ENCODE measurements at places on chromosomes 6 and 20.

GRCh38 chr6:168967281-168967925 is 286.2 kb downstream of the THBS2 start:
- no peak for DNase-seq

- no peak for DNase-seq
These were observed 480.2 kb upstream of the SPTLC3 start for GRCh38 chr20:12528591-12529041.

DNA sequence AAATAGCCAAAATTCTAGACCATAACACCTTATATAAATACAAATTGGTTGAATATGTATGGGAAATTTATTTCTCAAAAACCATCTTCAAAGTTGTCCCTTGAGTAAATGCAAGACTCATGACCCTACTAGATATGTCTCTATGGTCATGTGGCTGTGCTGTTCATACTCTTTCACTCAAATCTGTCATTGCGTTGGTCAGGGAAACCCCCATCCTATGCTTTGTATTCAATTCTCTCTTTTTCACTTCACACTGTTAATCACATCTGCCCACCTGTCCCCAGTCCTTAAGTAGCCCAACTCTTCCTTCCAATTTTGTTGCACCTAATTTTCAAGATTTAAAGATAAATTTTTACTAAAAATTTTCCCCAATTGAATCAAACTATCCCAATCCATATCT is 51.0 kb downstream of the RPS12 start:
- no peak for DNase-seq

DNA sequence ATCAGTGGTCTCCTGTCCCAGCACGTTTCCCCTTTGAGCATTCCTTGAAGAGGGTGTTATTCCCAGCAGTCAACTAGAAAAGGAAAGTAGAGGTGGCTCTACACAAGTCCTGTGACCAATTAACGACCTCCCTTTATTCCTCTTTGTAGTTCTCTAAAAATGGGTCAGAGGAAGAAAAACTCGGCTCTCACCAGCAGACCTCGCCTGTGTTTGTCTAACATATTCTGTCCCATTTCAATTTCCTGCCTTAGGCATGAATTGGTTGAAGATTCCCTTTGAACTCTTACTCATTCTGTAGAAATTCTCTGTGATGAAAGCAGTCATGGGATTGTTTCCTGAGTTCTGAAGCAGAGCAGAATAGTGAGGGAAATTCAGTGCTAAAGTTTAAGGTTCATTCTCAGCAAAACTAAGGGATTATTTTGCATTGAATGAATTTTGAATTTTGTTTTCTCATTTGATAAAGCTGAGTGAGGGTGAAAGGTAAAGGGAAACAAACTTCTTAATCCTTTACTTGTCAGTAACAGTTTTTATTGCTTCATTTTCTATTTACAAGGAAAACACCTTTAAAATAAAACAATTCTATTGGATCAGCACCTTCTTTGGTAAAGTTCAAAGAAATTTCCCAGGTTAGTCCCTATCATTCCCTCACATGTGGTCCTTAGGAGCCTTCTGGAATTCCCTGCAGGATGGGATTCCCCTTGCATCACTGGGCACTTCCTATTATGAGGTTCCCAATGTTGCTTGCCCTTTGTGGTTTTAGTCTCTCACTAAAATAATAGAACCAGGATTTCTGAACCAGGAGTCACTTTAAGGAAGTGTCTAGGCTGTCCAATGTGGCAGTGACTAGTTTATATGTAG is 105.8 kb downstream of the SLX4IP start:
- no peak for DNase-seq

DNA sequence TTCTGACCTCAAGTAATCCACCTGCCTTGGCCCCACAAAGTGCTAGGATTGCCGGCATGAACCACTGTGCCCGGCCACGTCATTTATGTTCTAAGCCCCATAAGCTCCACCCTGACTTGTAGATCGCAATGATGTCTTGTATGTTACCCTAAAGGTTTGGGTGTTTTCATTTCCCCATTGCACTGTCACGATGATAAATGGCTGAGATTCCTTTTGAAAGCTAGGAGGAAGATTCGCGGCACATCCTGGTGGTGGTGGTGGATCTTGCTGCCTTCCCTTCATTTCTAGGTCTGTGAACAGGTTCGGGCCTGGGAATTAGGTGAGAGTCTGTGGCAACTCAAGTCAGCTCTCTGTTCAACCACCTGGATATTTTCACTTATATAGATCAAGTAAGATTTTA is 28.3 kb downstream of the MUC22 start:
- no peak for DNase-seq

DNA sequence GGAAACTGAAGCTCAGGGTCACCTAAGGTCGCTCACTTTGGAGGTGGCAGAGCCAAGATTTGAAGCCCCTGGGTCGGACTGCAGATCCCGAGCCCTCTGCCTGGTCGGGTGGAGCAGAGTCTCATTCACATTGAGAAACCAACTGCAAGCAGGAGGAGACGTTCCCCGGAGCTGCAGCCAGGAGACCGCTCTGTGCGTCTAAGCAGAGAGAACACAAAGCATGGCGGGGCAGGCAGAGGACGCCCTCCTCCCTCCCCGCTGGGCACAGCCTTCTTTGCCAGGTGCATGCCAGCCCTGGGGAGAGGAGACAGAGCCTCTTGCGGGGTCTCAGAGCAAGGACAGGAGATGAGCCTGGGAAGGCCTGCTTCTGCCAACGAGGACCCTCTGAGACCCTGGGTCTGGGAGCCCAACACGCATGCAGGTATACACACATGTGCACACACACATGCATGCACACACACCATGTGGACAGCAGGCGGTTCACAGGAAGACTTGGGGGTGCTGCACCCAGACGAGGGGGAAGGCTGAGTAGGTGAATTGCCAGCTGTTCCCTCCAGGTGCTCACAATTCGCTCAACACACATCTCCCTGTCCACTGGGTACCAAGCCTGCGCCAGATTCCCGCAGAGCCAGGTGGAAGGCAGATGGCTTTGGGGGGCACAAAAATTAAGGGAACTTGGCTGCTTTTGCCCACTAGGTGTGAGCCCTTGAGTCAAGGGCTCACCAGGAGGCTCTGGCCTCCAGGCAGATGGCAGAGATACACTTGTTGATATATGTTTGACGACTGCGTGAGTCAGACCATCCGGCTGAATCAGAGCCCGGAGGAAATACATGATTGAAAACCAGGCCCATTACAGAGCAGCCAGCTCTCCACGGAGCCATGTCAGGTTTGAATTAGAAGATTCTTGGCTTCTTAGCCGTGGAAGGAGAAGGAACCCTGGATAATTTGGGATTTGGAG is 5.5 kb upstream of the NTSR1 start:
- no peak for DNase-seq

GRCh38 chr6:168041928-168042327 is 37.1 kb downstream of the FRMD1 start:
- no peak for DNase-seq

DNA sequence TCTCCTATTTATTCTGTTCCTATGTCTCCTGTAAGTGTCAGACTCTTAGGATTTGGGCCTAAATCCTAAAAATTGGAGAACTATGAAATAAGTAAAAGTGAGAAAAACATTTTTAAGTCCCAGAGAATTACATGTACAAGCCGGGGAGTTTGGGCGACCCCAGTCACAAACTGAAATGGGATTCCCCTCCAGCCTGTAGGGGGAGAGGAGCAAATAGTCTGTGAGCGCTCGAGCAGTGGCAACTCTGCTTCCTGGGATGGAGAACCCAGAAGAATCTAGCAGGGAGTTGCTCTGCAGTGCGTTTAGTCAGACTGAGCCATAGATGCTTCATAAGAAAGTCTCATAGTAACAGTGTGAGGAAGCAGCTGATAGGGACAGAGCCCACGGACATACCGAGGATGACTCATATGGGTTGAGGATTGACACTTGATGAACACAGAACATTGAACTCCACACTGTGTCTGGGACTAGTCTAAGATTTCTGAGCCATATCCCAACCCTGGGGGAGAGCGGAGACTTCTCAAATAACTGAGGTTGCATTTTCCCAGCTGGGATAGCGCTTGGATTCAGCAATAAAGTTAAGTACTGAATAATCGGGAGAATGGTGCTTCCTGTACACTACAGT is 437.2 kb downstream of the BCKDHB start:
- no peak for DNase-seq

- no peak for DNase-seq
These were observed 157.7 kb upstream of the MMS22L start for GRCh38 chr6:97440590-97441176.

DNA sequence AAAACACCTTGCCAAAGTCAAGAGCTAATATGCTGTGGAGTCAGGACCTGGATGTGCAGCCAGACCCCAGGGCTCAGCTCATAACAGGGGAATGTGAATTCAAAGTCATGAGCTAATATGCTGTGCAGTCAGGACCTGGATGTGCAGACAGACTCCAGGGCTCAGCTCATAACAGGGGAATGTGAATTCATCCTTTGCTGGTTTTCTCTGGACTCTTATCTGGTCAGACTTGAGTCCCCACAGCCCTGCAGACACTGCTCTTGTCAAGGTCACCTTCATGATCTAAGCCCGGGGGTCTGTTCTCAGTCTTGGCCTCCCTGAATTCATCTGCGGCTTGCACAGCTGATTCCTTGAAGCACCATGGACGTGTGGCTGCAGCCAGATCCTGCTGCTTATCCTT is 19.2 kb upstream of the GGTLC1 start:
- DNase-seq, result no peak

GRCh38 chr6:101597693-101598092 is 204.2 kb downstream of the GRIK2 start:
- no peak for DNase-seq

- no peak for DNase-seq
These were observed 917 bp downstream of the C6orf120 start for GRCh38 chr6:169702840-169703246.

DNA sequence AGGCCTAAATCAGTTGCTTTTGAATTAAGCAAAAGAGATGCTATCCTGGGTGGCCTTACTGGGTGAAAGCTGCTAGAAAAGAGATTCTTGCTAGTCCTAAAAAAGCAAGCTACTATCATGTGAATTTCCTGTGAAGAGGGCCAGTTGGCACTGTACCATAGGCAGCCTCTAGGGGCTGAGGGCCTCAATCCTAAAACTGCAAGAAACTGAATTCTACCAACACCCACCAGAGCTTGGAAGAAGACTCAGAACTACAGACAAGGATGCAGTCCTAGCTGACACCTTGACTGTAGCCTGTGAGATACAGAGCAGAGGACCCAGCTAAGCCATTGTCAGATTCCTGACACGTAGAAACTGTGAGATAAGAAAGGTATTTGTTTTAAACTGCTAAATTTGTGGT is 24.5 kb downstream of the CLIC5 start:
- DNase-seq, result no peak

DNA sequence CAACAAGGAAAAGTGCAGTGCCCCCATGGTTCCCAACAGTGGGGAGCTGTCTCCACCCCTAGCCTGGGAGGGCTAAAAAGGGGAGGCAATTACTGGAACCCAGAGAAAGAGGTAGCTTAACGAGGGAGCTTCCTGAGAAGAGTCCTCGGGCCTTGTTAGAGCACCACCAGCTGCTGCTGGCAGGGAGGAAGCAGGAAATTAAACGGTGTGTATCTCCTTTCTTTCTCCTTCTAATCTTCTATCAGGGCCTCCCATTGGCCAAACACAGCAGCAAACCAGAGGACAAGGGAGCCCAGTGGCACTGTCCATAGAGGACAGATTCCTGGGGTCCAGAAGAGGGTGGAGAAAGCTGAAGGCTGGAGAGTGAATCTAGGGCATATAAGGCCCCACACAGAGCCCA is 7.6 kb upstream of the BTN2A2 start:
- DNase-seq, result no peak

GRCh38 chr6:150891888-150892485 is 26.5 kb downstream of the MTHFD1L start:
- DNase-seq, result no peak

DNA sequence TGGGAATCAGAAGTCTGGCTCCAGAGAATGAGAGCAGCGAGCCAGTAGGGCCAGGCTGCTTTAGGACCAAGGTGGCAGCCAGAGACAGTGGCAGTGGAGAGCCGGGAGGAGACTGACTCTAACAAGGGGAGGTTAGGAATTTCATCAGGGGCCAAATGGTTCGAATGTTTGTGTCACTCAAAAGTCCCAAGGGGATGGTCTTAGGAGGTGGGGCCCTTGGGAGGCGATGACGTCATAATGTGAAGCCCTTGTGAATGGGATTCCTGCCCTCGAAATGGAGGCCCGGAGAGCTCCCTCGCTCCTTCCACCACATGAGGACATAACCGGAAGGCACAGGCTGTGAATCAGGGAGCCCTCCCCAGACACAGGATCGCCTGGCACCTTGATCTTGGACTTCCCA is 299.7 kb downstream of the QKI start:
- DNase-seq, result no peak

DNA sequence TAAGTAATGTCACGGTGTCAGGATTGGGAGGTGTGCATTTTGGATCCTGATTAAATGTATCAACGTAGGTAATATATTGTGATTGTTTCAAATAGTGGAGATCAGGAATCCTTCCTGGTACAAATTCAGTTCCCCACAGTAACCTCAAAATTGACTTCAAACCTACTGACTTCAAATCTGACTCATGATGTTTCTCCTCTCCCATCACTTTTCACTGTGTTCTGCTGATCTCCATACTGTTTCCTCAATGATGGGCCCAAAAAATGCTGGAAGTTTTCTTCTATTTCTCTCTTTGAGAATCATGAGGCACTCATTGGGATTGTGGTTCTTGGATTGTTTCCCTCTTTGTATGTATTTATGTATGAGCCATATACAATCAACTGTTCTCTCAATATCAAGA is 35.9 kb downstream of the LAMA2 start:
- DNase-seq, result no peak

DNA sequence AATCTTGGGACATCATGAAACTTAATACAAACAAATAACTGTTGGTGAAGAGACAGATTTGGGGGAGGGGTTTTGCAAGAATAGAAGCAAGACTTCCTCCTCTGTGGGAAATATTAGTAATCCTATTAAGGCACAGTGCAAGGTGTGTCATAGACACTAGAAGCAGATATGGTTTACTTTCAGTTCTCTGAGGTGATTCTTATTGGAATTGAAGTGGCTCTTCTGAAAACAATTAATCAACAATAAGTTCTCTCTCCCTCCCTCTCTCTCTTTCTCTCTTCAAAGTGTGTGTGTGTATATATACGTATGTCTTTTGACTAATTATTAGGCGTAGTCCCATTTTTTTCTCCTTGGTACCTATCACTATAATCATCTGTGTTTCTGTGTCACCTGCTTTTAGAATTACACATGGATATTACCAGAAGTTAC is 99.8 kb downstream of the HIVEP2 start:
- no peak for DNase-seq

DNA sequence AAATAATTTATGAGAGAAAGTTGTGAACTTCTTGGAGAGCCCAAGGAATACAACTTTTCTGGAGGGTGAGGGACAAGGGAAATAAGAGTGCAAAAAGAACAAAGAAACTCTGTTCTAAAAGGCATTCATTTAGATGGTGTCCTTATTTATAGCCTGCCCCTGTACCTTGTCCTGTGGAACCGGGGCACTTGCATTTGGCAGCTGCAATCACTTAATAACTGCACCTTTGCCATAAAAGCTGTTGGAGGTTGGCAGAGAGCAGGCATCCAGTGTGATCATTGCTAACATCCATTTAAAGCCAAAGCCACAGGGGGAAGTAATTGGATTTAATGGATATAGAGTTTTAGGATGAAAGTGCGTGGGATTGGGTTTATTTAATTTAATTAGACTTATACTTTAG is 50.8 kb upstream of the SGK1 start:
- DNase-seq, result no peak

Measured in cortex of kidney (tissue), 1 donor.